GM10248 (cell line): ENCODE measurements at places on chromosomes 13 and 19.

DNA sequence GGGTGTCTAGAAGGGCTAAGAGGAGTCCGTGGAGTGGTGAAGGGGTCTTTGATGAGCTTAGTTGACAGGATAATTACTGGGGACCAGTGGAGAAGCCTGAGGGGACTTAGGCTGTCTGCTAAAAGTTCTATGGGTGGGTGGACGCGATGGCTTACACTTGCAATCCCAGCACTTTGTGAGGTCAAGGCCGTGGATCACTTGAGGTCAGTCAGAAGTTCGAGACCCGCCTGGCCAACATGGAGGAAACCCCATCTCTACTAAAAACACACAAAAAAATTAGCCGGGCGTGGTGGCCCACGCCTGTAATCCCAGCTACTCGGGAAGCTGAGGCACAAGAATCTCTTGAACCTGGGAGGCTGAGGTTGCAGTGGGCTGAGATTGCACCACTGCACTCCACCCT, 2.8 kb upstream of the GSK3A start:
- DNase-seq: no peak

- no peak for DNase-seq
Measured at GRCh38 chr13:47326061-47326460, 429.2 kb upstream of the HTR2A start.

- DNase-seq: no peak
Measured at GRCh38 chr19:3082331-3082730, 11.8 kb upstream of the GNA11 start.

DNA sequence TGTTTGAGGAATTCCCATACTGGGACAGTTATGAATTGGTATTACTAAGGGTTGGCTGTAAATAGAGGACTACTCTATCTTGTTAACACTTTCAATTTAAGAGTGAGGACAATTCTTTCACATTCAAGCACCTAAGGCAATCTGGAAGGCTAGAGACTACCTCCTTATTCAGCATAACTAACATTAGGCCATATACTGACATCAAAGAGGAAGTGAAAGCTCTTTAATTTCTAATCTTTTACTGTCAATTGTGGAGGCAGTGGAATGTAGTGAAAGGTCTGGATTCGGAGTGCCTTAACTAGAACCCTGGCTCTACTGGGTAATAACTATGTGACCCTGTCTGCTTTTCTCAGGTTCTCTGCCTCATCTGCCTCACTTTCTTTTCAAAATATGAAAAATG, 134.0 kb downstream of the UFM1 start:
- DNase-seq: no peak

GRCh38 chr13:24220086-24220703, 59.7 kb downstream of the SPATA13 start:
- DNase-seq: peak; percentile 60

DNA sequence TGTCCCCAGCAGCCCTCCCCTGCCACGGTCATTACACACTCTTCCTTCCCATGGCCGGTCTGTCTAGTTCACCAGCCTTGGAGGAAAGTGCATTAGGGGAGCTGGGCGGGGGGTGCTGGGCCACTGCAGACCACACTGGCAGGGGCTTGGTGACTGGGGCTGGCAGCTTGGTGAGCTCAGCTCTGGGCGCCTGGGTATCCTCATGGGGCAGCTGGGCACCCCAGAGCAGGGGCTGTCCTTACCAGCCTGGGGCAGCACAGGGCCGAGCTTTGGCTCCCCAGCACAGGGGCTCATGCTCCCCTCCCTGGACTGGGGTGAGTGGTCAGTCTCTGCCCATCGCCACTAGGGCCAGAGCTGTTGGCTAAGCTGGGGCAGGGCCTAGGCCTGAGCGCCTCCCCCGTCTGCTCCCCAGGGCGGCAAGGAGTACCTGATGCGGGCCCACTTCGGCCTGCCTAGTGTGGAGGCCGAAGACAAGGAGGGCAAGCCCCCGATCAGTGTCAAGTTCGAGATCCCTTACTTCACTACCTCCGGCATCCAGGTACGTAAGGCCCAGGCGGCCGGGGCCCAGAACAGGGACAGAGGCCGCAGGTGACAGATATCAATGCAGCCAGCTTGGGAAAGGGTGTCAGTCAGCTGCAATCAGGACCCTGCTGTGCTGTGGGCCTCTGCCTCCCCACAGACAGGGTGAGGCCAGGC, 35.5 kb downstream of the AP1M1 start:
- peak; percentile 10 for DNase-seq

DNA sequence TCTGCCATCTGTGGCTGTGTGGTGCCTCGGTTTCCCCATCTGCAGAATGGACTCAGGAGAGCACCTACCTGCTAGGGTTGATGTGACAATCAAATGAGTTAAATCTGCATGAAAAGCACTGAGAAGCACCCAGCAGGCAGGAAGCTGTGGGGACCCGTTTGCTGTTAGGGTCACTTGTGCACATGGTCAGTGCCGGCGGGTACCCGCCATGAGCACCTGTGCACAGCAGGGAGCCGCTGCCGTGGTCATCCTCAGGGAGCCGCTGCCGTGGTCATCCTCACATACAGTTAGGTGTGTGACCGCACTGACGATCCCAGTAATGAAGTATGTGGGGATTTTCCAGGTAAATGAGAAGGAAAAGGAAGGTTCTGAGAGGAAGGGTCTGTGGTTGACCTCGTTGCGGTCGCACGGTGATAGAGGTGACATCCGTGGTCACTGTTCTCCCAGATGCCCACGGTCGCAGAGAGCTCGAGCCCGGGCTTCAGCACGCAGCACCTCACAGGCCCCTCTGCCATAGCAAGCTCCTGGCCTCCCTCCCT, 6.5 kb downstream of the MCF2L start:
- no peak for DNase-seq

- no peak for DNase-seq
Measured at GRCh38 chr19:8460516-8461298, 15.9 kb downstream of the HNRNPM start.

GRCh38 chr13:106161146-106161545, 374.3 kb downstream of the EFNB2 start:
- DNase-seq: no peak

GRCh38 chr19:16095071-16095571, 16.6 kb upstream of the RAB8A start:
- DNase-seq: no peak

- DNase-seq: no peak
Measured at GRCh38 chr19:2476451-2477140, 669 bp downstream of the GADD45B start.

DNA sequence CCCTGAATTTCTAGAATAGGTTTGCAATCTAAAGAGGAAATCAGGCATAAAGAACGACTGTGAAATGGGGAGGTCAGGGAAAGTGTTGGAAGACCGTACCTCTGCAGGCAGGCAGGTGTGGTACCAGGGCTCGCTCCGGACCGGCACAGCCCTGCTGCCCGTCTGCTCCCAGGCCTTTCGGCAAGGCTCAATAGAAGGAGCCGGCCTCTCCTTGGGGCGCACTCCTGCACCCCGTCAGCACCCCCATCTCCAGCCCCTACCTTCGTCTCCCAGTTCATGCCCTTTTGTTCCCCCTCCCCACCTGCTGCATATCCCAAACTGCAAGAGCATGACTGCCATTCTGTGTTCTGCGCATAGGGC, 139.8 kb upstream of the SOX1 start:
- no peak for DNase-seq

DNA sequence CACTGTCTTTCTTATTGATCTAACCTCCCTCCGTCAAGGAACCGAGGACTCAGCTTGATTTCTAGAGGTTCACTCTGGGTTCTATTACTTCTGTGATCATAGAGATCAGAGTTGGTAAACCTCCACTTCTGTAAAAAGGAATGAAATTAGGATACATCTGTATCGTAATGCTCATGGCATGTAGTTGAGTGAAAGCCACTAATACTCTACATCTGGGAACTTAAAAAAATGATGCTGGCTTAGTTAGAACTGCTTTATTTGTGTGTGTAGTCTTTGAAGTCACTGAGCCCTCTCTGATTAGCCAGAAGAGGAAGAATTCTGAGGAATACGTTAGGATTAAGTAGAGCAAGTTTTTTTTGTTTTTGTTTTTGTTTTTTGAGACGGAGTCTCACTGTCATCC, 140.8 kb downstream of the GGACT start:
- no peak for DNase-seq

DNA sequence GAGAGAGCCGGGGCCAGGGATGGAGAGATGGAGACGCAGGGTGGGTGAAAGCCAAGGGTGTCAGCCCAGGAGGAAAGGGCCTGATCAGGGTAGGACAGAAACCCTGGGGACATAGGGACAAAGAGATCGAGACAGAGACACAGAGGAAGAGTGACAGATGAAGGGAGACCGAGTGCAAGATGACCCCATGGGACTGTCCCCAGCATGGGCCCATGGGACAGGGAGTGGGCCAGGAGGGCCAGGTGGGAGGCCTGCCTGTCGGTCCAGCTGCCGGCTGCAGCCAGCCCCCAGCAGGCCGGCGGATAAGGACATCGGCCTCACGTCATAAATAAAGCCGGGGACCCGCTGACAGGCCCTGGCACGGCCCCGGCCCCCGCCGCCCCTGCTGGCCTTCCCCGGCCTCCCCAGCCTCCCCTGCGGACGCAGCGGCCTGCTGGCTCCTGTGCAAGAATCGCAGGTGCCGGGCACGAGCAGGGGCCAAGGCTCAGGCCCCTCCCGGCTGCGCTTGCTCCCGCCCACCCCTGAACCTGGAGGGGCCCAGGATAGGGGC, 6.3 kb downstream of the REX1BD start:
- no peak for DNase-seq

- peak; percentile 27 for DNase-seq
Measured at GRCh38 chr19:41795031-41795461, 1.3 kb upstream of the CEACAM3 start.

DNA sequence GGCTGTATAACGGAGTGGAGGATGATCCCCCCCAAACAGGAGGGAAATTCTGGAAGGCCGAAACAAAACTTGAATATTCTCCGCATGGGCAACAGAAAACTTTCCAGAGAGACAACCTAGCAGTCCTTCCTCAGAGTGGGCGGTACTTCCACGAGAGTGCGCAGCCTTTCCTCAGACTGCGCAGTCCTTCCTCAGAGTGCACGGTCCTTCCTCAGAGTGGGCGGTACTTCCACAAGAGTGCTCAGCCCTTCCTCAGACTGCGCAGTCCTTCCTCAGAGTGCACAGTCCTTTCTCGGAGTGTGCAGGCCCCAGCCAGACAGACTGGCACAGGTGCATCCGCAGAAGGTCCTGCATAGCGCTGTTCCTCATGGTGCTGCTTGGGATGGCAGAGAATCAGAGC, 12.7 kb upstream of the GALP start:
- no peak for DNase-seq

GRCh38 chr13:40758811-40759210, 12.2 kb downstream of the MRPS31 start:
- no peak for DNase-seq

DNA sequence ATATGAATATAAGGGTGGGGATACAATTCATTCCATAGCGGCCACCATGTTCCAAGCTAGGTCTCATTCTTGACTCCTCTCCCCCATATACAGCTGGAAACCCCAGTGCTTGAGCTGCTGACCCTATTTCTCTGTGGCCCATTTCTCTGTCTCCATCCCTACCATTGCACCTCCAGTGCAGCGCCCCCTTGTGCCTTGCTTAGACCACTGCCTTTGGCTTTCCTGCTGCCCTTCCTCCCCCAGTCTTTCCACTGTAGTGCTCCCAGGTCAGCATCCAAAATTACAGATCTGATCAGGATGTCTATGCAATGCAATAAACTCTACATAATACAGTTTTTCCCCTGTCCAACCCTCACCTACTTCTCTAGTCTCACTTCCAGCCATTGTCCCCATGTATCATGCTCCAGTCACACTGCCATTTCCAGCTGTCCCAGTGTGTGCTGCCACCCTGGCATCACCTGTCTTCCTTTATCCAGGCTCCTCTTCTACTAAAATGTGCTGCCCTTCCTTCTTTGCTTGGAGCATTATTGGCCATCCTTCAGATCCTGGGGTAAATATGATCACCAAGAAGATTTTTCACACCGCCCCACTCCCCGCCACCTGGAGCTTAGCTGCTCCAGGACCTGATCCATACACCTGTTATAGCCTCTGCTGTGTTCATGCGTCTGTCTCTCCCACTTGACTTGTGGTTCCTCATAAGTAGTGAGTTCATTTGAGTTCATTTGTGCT, 199.4 kb upstream of the IPO5 start:
- no peak for DNase-seq

DNA sequence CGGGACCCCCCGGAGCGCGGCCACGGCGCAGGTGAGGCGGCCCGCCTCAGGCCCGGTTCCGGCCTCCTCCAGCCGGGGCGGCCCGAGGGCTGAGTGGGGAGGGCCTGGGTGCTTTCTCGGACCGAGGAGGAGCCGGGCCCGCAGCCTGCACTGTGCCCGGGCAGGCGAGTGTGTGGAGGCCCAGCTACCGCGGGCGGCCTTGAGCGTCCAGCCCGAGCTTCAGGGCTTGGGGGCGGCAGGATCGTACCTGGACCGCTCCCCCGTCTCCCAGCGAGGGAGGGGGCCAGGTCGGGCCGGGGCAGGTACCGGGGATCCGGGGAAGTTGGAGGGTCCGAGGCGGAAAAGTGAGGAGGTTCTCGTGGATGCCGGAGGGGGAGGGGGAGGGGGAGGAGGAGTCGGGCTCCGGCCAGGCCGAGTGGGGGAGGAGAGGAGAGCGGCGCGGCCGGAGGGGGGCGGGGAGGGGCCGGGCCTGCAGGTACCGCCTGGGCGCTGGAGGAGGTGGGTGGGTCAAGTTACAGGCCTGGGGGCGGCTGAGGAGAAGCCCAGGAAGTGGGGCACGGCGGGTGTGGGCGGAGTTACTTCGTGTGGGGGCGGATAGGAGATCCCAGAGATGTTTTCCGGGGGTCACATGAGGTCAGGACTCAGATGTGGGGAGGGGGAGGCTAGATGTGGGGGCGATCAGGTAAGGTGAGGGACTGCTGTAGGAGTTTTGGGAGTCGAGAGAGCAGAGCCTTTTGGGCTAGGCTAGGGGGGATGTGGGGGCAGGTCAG, 545 bp downstream of the NACC1 start:
- DNase-seq: peak; percentile 76

- peak; percentile 69 for DNase-seq
Measured at GRCh38 chr19:2097203-2097885, 629 bp downstream of the IZUMO4 start.

- no peak for DNase-seq
Measured at GRCh38 chr19:4525563-4526002, 7.3 kb upstream of the PLIN4 start.

DNA sequence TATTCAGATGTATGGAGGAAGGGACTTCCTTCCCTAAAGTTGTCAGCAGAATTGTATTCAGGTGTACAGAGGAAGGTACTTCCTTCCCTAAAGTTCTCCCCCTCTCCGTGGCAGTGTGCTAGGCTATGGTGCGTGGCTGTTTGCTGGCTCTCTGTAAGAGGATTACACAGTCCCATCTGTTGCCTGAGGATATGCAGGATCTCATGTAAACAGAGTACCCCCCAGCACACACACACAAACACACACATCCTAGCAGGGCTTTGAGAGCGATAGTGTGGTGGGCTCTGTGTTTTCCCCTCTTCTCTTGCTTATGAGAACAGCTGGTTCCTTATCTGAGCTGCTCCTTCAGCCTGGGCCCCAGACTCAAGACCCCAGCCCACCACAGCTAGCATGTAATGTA, 10.3 kb downstream of the NEK5 start:
- no peak for DNase-seq

- no peak for DNase-seq
Measured at GRCh38 chr13:76762721-76763120, 123.5 kb downstream of the KCTD12 start.

- peak; percentile 72 for DNase-seq
Measured at GRCh38 chr19:38417544-38418506, 8.2 kb downstream of the RASGRP4 start.

- no peak for DNase-seq
Measured at GRCh38 chr13:49254007-49254406, 6.3 kb downstream of the CDADC1 start.
